ENCODE measurements at places on chromosomes 6 and 20. TPM values are rescaled to one million over a fixed set of nuclear protein-coding genes. Genes with fewer than 3 reads are reported as not detected.

Gene GGTLC1
- not detected for total RNA-seq

Gene ZSCAN31
- total RNA-seq = 1.6 TPM

Gene KIF25
- not detected for total RNA-seq

Gene PRDM13
- not detected for total RNA-seq

Gene OARD1
- total RNA-seq = 11.9 TPM

Gene C6orf120
- total RNA-seq = 48.7 TPM

Gene C6orf163
- total RNA-seq = 6.8 TPM

Gene BTBD3
- total RNA-seq = 30.3 TPM

Gene SERPINB1
- total RNA-seq = 59.2 TPM

Gene TOP1
- total RNA-seq = 11.2 TPM

Gene SRMS
- not detected for total RNA-seq

Gene CLPSL1
- total RNA-seq = not detected

Gene LZTS3
- total RNA-seq = 2.9 TPM
